Thymus (tissue), 14 donors: ENCODE measurements at places on chromosomes 3 and 15. TPM values are rescaled to one million over a fixed set of nuclear protein-coding genes. Genes with fewer than 3 reads are reported as not detected.

LRTM1 gene
- total RNA-seq, result 0.47 TPM

CRELD1 gene
- 19.9 TPM for total RNA-seq

- DNase-seq, result no peak
Observed at GRCh38 chr15:27956285-27956684, 142.8 kb downstream of the OCA2 start.

DNA sequence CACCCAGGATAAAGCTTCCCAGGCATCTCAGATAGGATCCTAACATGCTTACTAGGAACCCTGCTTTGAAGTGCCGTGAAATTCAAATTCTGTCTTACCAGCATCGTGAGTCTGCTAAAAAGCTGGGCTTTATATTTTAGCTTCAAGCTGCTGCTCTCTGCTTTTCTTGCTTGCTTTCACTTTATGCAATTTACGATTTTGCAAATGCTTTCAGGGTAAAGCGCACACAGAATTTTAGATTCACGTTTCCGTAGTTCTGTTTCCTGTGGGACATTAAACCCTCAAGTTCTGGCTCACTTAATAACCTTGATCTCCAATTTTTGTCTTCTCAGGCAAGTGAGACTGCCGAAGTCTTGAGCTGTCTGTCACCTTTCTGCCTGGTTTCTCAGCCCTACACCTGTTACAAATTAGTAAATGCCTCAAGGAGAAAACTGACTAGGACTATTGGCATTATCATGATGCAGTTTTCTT, 170.5 kb upstream of the TGFBR2 start:
- no peak for DNase-seq

SCN5A gene
- total RNA-seq, result 0.05 TPM

GRCh38 chr3:111904376-111905241, 45.5 kb downstream of the PHLDB2 start:
- DNase-seq, result no peak

DNA sequence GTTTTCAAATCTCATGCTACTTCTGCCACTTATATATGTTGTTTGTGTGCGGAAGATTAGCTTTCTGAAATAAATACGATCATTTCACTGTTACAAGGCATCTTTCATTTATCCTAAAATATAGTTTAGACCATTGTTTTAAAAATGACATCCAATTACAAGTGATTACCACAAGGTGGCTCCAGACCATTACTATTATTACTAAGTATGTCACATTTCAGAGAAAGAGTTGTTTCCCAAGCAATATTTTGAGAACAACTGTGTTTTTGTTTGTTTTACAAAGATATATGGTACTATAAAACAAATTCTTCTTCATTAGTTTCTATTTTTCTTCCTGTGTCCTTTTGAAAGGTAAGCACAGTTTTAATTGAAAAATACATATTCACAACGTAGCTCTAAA, 136.0 kb upstream of the RAP2B start:
- DNase-seq, result no peak

GRCh38 chr3:11386465-11387113, 114.4 kb downstream of the ATG7 start:
- no peak for DNase-seq

DNA sequence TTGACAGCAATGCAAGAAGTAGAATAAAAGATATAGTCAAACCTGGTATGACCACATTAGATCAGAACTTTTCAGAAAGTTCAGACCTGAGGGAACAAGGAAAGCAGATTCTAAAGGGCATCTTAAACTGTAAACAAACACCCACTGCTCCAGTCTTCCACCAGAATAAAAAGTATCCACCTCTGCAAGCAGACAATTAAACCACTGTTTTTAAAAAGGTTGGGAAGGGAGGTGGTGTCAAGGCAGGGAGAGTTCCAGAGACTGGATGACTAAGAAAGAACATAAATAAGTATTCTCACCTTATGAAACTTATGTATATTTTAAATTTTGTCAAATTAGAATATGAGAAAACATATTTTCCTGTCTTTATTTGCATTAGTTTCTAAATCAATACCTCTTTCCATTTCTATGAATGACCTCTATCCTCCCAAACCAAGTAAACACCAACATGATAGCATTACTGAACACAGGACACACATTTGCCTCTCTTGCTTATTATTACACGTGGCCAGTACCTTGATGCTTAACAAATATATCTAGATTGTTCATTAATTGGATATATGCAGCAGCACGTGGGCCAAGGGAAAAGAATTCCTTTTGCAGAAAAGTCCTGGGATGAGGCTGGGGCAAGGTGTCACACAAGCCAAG, 31.6 kb downstream of the PIK3CB start:
- no peak for DNase-seq

- no peak for DNase-seq
Observed at GRCh38 chr3:124579641-124580040, 150.6 kb upstream of the UMPS start.

KLHL40 gene
- 0.14 TPM for total RNA-seq

- no peak for DNase-seq
Observed at GRCh38 chr3:159629329-159630084, 359.1 kb upstream of the IL12A start.

DNA sequence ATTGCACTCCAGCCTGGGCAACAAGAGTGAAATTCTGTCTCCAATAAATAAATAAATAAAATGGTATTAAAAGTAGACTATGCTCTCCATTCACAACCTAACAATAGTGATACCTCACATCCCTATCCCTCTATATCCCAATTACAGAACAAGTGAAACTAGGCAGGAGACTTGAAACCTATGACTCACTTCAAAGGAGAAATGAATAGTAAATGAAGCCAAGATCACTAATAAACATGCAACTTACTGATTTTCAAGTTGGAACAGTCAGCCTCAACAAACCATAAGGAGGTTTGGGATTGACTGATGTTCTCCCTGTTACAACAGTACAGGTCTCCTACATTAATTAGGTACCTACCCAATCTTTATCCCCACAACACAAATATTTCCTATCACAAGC, 103.4 kb downstream of the GSK3B start:
- DNase-seq, result no peak

CHRNA3 gene
- total RNA-seq, result 22.0 TPM

MCCC1 gene
- 22.0 TPM for total RNA-seq

GXYLT2 gene
- 6.6 TPM for total RNA-seq

DNA sequence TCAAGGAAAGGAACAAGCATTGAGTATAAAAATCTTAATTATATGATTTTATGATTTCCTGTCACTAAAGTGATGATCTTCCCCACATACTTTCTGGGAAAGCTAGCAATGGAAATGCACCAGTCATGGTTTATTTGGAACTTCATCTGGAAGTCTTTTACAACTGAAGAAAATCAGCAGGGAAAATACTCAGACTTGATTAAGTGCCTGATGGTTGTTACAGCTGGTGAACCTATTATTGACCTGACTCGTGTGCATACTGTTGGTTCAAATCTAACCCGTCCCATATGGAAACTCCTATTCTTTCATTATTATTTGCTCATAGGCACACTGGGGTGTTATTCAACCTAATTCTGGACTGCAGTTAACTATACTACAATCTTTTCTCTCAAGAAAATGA, 701.8 kb upstream of the CCDC54 start:
- DNase-seq, result no peak

GABRR3 gene
- total RNA-seq, result 0.05 TPM

MYO1E gene
- total RNA-seq, result 15.5 TPM

DNA sequence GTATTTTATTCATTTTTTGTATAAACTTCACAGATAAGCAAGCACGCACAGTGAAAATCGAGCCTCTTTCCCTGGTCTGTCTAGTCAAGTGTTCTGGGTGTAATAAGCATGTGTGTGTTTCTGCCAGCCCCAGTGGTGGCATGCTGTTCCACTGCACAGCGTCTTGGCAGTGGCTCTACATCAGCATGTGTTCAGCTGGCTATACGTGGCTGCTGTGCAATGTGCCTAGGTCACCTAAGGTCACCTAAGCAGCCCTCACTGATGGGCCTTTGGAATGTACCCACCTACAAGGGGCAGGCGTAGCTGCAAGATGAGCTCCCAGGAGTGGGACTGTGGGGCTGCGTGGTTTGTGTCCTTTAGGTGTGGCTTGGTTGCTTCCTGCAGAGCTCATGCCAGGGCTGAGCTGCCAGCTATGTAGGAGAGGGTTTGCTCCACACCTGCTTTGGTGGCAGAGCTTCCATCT, 4.9 kb downstream of the LIMD1 start:
- DNase-seq, result no peak

CYP1A1 gene
- 0.09 TPM for total RNA-seq

C3orf20 gene
- total RNA-seq, result not detected

CLDN18 gene
- 0.28 TPM for total RNA-seq

DNA sequence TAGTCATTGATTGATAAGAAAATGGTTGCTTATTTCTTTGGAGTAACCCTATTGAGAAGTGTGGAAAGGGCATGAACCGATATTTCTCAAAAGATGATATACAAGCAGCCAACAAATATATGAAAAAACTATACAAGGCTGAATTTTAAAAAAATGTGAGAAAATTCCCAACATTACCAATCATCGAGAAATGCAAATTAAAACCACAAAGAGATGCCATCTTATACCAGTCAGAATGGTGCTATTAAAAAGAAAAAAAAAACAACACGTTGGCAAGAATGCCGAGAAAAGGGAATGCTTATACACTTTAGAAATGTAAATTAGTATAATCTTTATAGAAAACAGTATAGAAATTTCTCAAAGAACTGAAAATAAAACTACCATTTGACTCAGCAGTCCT, 77.7 kb upstream of the ROBO1 start:
- DNase-seq, result no peak

DNA sequence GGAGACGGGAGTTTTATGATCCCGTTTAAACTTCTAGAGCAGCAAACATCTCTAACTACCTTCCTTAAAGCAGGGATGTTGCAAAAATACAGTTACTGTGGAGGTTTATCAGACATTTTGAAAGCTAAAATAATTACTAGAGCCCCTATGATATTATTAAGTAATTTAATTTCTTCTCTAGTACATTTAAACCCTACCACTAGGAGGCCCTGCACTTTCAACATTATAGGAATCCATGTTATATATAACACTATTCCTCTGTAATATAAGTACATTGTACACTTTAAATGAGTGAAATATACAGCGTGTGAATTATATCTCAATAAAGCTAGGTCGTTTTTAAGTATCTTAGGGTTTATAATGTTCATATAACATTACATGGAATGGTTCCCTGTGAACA, 11.5 kb downstream of the SETMAR start:
- DNase-seq, result no peak

DNA sequence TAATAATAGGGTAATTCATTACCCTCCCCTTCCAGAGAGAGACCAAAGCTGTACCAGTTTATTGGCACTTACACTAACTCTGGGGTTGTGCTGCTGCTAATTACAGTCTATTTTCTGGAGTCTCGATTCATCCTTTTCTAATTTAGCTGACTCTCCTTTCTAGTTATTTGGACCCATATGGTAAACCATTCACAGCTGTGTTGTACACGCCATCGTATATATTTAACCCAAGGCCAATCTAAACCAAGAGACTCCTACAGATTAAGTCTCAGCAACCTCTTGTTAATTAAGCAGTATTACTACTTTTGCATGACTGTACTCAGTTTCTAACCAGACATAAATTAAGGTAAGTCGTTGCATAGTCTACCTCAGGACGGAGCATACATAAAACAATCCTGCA, 22.5 kb downstream of the ANXA2 start:
- no peak for DNase-seq

LMLN gene
- total RNA-seq, result 1.4 TPM

DNAJC17 gene
- total RNA-seq, result 45.0 TPM

GRCh38 chr15:73633991-73634495, 854 bp upstream of the NPTN start:
- DNase-seq, result no peak

ONECUT1 gene
- not detected for total RNA-seq

SLCO2A1 gene
- total RNA-seq, result 1.5 TPM
